RCC 7860 (cell line): ENCODE measurements at places on chromosomes 16 and 17.

- DNase-seq = no peak
Measured at GRCh38 chr17:32759476-32759875, 117.4 kb downstream of the MYO1D start.

GRCh38 chr17:28726226-28726626 is at the start of gene TLCD1:
Gene TLCD1 (minus strand): TSS chr17:28726233. CDS start chr17:28726097, 136 bp downstream.
- no peak for DNase-seq

- DNase-seq = no peak
Measured at GRCh38 chr17:35129973-35130351, 8.5 kb downstream of the FNDC8 start.

DNA sequence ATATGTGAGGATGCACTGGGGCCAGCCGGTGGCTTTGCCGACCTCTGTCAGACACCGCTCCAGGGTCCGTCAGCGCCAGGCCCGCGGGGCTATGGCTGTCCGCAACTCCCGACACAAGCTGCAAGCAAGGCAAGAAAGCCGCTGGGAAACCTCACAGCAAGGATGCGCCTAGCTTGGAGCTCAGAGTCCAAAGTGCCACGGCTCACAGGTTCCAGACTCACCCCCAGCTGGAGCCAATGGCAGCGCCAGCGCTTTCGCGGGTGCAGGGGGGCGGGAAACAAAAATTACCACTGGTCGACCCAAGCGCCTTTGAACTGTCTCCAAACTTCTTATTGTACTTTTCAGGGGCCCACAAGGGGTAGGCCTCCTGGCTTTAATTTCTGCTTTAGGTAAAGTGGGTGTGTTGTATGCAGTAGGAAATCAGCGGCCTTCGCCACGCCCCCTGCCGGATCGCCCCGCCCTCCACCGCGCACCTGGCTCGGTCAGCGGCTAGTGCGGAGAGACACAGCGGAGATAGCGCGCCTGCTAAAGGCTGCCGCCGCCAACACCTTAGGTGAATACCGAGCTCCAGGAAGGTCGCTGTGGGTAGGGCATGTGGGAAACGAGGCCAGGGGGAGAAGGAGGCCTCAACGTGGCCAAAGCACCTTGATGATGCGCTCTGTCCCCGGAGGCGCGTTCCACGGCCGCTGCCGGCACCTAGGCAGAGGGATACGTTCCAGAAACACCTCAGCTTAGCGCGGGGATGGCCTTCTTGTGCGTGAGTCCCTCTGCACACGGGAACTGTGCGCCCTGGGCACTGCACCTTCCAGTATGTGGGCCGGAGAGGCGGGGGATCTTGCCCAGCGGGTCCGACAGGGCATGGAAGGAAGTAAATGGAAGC is 61.0 kb upstream of the RBL2 start:
- DNase-seq = no peak
